NCI-H2029 treated with DMSO at 0.1 percent for 48 hours (cell line): ENCODE measurements at places on chromosomes 1 and 21.

DNA sequence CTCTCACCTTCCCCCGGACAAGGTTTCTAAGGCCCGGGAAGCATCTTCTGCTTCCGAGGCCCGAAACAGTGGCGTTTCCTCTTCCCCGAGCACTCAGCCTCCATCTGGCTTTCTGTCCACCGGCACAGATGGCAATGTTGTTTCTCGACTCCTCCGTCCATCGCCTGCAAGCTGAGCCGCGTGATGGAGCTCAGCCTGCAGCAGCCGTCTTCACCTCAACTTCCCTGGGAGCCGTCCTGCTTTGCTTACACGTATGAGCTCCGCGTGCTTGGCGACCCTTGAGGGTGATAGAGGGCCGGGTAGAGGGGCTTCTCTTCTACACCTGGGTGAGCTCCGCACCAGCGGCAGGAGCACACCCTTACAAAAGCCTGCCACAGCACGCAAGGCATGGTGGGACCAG, 80.4 kb downstream of the AJAP1 start:
- no peak for DNase-seq

DNA sequence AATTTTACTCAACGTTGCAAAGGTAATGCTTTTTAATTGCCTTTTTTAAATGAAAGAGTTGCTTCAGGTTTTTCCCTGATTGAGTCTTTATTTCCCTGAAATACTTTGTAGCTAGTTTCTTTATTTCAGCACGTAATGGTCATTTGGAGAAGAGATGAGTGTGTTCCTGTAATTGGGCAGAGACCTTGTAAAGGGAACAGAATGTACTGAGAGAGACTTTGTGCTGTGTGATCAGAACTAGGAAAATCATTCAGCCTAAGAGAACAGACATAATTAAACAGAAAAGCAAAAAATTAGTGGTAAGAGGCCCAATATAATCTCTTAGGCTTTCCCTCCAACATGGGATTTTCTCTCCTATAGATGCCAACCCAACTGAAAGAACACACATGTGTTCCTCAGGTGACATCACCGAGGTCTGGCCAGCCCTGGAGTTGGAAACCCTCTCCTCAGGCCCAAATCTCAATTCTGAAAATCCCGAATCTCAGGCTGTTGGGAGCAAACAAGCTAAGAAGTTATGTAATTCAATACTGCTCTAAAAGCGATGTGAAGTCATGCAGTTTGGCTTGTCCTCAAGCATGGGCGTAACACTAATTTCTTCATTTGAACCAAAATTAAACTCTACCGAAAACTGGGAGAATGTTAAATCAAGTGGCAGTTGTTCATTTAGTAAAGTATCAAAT, 102.0 kb downstream of the TGFB2 start:
- DNase-seq: no peak

- peak; percentile 32 for DNase-seq
These were observed 14.3 kb downstream of the ADAMTSL4 start for GRCh38 chr1:150563340-150564038.

GRCh38 chr1:243598433-243598832, 251.6 kb downstream of the AKT3 start:
- DNase-seq: no peak

GRCh38 chr1:89489047-89489729, 35.4 kb upstream of the LRRC8B start:
- no peak for DNase-seq

DNA sequence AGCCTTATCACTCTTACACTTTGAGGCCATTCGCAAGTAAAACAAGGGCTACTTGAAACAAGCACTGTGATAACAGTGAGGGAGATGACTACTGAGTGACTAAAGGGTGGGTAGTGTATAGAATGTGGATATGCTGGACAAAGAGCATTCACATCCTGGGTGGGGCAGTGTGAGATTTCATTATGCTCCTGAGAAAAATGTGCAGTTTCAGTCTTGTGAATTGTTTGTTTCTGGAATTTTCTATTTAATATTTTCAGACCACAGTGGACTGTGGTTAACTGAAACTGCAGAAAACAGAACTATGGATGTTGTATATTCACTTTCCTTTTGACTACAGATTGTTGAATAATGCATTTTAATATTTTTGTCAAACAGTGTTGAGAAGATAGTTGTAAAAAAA, 25.1 kb upstream of the B3GALT2 start:
- DNase-seq: no peak

GRCh38 chr21:18142655-18143054, 102.0 kb upstream of the CHODL start:
- DNase-seq: no peak

- no peak for DNase-seq
These were observed 122.5 kb upstream of the C1orf87 start for GRCh38 chr1:60196026-60196425.

GRCh38 chr1:228058172-228058948, 24.1 kb upstream of the ARF1 start:
- DNase-seq: no peak

DNA sequence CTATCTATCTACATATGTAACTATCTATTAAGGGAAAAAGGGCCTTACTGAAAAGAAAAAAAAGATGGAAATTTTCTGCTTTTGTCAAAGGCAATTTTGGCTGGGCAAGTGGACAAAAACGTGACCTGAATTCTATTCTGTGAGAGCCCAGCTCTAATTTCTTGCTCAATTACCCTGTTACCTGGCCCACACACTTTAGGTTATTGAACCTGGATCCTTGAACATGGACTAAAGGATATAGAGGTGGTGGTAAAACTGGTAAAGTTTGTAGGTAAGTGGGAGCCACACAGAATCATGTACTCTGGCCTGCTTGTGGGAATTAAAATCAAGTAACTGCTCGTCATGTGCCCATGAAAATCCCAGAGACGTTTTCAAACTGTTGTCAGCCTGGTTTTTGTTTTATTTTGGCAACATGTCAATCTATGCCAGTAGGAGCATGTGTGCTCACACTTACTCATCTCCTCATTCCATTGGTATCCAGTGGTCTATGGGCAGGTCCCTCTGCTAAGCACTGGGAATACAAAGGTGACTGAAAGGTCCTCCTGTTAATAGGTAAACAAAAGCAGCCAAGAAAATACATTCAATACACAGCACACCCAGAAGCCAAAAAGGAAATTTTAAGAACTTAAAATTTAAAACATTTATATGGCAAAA, 113.7 kb upstream of the WARS2 start:
- DNase-seq: peak; percentile 11

GRCh38 chr1:21926065-21926464, 11.0 kb downstream of the HSPG2 start:
- no peak for DNase-seq

DNA sequence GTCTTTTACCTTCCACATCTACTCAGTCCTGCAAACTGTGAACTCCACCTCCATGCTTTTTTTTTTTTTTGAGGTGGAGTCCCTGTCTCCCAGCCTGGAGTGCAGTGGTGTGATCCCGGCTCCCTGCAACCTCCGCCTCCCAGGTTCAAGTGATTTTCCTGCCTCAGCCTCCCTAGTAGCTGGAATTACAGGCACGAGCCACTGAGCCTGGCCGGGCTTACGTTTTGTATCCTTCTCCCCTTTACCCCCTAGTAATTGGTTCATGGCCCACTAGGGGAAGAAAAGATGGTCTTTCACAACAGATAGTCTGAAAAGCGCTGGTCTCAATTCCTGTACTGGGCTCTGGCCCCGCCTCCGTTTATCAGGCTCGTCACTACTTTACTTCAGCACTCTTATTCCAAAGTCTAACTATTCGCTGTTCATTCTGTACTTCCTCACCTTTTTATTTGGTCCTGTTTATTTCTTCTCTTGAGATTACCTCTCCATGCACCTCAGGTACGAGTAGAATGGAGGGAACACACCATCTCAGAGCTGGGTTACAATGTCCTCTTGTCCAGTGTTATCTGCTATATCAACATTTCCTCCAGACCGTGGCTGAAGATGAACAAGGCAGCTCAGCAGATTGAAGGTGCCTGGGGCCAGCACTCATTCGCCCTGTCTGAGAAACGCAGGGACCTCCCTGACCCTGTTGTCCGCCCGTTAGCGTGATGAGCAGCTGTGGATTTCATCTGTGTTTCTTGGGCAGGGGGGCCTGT, 16.2 kb downstream of the CNST start:
- DNase-seq: no peak

DNA sequence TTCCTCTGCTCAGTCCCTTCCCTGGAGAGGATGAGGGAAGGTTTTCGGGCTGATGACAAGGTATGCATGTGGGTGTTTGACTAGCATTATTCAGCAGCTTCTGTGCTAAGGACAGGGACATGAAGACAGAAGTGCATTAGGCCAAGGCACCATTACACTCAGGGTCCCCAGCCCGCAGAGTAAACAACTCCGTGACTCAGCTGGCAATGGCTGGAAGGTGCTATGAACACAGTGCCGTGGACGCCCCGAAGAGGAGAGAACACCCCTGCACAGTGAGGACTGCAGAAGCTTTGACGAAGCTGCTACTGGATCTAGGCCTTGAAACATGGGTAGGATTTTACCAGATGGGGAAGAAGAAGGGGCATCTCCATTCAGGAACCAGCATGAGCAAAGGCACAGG, 13.7 kb upstream of the EPS8L3 start:
- DNase-seq: no peak

- DNase-seq: no peak
These were observed 1.4 kb upstream of the SHISA4 start for GRCh38 chr1:201887116-201887866.

- no peak for DNase-seq
These were observed 63.3 kb downstream of the DHRS3 start for GRCh38 chr1:12554521-12555305.

GRCh38 chr21:41511858-41512257, 3.9 kb upstream of the TMPRSS2 start:
- no peak for DNase-seq

DNA sequence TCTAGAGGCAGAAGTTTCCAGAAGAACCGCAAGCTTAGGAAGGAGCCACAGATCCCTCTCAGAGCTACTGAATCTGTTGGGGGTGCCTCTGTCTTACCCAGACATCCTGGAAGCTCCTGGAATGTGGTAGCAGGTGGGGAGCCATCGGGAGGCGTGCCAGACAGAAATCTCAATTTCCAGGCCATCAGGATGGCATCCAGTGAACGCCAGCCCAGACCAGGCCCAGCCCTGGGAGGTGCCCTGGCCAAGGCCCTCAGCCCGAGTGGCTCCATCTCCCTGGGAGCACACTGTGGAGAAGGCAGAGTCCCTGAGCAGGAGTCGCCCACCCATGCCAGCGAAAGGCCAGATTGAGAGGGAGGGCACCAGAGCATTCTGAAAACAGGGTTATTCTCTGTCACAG, 2.5 kb downstream of the ABCA4 start:
- no peak for DNase-seq

- no peak for DNase-seq
These were observed 14.9 kb upstream of the TMEM9 start for GRCh38 chr1:201169203-201169602.
